Cortex of kidney (tissue), 1 donor: ENCODE measurements at places on chromosomes 1 and 21.

DNA sequence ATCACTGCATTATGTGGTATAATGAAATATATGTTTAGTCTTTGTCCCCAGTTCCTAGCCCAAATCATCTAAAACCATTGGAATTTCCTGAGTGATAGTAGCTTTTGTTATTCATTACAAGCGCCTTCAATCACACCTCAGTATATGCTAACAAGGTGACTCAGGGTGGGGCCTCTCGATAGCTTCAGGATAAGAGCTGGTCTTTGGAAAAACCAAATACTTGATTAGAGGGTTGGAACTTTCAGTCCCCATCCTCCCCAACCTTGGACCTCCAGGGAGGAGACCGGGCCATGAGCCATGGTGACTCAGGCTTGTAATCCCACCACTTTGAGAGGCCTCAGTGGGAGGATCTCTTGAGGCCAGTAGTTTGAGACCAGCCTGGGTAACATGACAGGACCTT lies 5.1 kb upstream of the BRDT start:
- no peak for DNase-seq

GRCh38 chr21:45135868-45136267 lies 61.5 kb downstream of the ADARB1 start:
- no peak for DNase-seq

- no peak for DNase-seq
These were observed 1.9 kb downstream of the CTSE start for GRCh38 chr1:206021626-206022365.

DNA sequence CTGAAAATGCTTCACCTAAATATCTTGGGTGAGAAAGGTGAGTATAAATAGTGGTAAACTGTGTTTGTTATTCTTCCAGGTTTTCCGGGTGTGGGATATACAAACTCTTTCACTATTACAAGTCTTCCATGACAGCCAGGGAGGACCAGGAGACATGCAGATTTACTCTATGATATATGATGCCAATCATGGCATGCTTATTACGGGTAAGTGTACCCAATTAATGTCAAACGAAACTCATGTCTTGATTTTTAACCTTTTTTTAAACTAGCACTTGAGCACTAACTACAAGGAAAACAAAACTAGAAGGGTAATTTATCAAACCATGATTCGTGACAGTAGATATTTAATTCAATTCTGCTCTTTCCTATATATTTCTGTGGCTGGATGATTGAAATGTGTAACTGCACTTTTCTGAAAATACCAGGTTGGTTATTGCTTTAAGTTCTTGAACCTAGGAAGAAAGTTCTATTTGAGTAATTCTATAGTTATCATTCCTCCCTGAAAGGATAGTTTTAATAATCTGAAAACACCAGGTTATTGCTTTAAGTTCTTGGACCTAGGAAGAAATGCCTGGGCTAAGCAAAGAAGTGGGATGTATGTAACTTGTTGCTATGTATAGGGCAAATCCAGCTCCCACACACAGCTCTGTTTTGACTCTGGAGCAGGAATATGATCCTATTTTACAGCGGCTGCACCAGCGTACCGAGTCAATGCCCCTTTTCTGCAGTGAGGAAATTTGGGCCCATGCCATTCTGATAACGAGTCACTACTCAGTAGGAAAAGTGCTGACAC lies 86.4 kb downstream of the WDR64 start:
- DNase-seq = no peak

GRCh38 chr1:116494745-116495144 lies 76.1 kb downstream of the CD58 start:
- DNase-seq = no peak
